Spleen (tissue), 13 donors: ENCODE measurements at places on chromosomes 11 and 22.

- no peak for DNase-seq
These were observed 14.7 kb upstream of the CHRNA10 start for GRCh38 chr11:3685923-3686322.

DNA sequence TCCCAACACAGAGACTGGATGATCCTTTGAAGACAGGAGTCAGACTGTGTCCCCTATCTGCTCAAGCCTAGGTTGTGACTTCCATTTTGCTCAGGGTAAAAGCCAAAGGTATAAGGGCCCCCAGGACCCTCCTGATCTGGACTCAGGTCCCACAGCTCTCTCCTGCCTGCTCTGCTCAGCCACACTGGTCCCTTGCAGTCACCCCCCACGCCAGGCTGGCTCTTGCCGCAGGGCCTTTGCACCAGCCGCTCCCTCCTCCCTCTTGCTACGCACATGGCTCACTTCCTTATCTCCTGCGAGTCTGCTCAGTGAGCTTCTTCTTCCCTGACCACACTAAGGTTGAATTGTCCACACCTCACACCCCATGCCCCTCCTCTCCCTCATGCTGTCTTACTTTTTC is 28.4 kb upstream of the CACNG2 start:
- no peak for DNase-seq

- no peak for DNase-seq
These were observed 20.2 kb upstream of the OR10A5 start for GRCh38 chr11:6825231-6825744.

DNA sequence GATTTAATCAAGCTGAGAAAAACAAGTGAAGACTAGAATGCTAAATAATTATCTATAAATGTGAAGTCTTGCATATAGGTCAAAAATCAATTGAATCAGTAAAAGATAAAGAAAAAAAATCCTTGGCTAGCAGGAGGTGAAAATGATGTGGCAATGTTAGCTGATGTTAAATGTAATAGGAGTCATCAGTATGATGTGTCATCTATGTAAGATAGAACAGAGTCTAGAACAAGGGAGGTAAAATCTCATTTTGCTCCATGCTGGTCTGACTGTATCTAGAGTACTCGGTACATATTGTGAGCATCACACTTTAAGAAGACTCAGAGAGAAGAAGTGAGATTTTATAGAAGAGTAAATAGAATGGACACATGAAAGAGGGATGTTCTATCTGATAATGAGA is 721.2 kb downstream of the ETS1 start:
- no peak for DNase-seq

- DNase-seq, result no peak
These were observed 8.3 kb upstream of the PIM3 start for GRCh38 chr22:49951986-49952896.

GRCh38 chr11:78031629-78032028 is 8.6 kb upstream of the KCTD14 start:
- no peak for DNase-seq

DNA sequence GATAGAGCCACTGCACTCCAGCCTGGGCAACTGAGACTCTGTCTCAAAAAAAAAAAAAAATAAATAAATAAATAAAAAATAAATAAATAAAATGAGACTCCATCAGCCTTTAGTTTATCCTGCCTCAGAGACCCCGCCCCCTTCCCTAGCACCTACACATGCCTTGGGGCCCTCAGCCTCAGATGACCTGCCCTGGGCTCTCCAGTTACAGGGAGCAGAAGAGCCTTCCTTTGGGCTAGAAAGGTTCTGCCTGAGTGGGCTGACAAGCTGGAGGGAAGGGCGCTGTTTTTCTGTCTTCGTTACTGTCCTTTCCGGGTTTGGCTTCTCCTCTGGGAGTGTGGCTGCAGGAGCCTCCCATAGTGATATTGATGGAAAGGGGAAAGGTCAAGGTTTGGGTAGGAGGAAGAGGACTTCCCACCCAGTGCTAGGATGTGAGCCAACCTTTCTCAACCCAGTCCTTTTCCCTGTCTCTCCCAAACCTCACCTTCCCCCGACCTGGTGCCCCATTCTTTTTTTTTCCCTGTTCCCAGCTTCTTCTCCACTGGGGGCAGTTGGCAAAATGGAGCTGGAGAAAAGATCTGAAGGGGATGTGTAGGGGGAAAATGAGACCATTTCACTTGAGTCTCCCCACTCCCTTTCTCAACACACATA is 1.5 kb upstream of the SF3B2 start:
- peak; percentile 58 for DNase-seq

DNA sequence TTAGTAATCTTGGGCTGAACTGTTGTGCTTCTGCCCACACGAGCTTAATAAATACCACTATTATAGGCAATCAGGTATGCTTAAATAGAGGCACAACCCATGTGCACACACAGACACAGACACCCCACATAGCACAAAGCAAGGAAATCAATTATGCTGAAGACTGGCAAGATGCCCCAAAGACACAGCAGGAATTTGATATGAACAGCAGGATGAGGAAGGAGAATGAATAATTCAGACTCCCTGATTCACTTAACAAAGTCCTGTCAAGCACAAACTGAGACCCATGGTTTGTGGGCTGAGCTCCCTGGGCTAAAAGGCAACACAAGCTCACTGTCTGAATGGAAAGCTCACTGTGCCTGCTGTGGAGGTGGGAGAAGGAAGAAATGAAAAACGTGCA is 42.5 kb downstream of the RBFOX2 start:
- DNase-seq, result no peak

DNA sequence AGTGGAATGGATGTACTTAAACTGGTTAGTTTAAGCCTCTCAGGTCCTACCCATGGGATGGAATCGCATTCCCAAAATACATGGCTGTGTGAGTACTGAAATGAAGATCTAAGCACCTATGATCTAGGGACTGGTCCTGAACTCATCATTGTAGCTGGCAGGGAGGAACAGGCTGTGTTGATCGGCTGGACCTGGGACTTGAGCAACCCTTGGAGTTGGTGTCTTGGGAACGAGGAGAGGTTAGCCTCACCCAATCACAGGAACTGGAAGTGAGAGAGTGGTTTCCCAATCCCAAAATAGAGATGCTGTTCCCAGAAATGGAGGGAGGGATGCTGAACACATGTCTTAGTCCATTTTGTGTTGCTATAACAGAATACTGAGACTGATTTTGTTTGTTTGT is 16.4 kb upstream of the ASCC2 start:
- DNase-seq, result no peak

GRCh38 chr11:27055065-27055682 is 14.6 kb downstream of the BBOX1 start:
- DNase-seq, result no peak

- DNase-seq, result peak; percentile 66
These were observed 25.5 kb upstream of the GNB1L start for GRCh38 chr22:19879992-19880785.

DNA sequence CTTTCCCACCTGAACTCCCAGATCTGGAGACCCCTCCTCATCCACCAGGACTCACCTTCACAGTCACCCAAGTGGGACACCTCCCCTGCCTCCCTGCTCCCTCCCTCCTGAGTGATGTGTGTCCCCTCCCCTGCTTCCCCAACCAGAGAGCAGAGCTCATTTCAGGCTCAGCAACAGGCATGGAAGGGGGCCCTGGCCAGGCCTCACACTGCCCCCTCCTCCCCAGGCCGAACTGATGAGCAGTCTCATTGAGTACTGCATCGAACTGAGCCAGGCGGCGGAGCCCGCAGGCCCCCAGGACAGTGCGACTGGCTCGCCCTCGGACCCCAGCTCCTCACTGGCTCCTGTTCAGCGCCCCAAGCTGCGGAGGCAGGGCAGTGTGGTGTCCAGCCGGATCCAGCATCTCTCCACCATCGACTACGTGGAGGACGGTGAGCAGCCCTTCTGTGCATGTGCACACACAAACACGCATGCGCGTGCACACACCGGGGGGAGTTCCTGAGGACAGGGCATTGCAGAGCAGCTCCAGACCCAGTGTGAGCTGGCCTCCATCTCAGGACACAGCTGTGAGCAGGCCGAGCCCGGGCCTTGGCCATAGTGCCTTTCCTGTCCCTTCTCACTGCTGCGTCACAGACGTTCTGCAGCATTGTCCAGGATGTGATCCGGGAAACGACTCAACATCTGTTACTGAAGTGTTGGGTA is 17.8 kb upstream of the NEAT1 start:
- peak; percentile 91 for DNase-seq

- DNase-seq, result no peak
These were observed 81.9 kb upstream of the HEPHL1 start for GRCh38 chr11:93939084-93939760.

DNA sequence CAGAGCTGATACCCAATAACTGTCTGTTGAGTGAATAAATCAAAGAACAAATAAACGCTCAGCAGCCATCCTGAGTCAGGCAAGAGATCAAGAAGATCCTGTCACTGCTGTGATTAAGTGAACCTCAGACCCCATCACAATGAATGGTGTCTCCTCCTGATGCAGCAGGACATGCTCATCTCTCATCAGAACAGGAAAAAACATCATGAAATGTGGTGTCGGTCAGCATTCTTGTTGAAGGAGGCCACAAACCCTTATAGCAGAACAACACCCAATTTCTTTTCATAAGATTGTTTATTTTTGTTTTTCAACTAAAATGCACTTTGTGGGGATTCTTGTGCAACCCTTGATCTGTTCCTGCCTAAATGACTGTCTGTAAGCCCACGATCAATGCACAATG is 60.3 kb downstream of the SYTL2 start:
- DNase-seq, result no peak

DNA sequence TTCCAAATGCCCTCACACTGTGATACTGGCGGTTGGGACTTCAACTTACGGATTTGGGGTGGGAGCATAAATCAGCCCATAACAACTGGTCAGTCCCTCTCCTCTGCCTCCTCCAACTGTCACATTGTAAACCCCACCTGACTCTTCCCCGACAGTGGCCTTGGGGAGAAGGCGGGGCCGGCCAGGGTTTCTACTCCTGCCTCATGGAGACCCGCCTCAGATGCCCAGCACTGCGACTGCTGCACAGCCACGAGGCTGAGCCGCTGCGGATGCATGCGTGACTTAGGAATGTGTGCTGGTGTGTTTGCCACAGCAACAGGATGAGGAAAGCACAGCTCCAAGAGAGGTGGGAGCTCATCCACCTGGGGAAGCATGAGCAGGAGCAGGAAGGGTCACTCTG is 914.2 kb downstream of the NTM start:
- no peak for DNase-seq

DNA sequence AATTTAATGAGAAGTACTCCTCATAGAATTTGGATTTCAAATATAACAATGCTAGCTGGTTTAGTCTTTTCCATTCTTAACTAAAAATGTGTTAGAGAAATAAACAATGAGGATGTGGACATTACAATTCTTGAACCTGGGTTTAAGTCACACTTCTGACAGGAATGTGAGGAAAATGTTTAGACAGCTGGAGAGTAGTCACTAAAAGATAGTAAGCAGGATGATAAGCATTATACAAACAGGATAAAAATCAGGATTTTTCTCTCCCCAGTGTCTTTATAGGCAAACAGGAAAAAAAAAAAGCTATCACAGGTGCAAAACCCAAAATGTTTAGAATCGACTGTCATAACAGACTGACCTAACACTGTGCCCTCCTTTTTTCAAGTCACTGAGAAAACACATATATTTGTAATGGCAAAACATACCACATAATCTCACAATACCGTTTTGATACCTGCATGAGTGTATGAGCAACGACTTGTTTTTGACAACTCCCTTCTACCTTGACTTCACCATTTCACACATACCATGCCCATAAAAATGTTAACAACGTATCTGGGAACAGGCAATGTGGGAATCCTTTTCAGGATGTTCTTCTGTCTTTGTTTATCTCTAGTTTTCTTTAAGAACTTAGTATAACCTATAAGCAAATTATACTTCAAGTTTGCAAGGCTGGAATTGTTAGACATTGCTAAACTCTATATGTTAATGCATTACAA is 242.0 kb downstream of the SBF2 start:
- DNase-seq, result no peak

DNA sequence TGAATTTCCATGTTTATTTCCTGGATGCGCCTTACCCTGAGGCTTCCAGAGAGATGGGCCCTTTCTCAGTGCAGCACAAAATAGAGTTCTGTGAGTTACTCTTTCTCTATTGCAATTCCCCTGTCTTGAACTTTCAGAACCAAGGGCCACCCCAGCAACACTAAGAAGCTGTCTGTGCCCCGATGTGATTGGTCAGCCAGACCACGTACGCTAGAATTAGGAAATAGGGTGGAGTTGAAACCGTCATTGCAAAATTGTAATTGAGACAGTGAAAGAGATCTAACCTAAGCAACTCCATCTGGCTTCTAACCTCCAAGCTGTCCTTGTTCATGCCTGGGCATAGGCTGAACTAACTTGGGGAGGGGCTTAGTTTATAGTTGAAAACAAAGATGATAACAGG is 981.3 kb downstream of the OPCML start:
- no peak for DNase-seq

GRCh38 chr22:49602481-49602880 is 225.2 kb downstream of the BRD1 start:
- DNase-seq, result no peak

- DNase-seq, result no peak
These were observed 532 bp upstream of the VSIG2 start for GRCh38 chr11:124752471-124753102.

GRCh38 chr11:58616594-58616993 is 5.9 kb upstream of the CNTF start:
- DNase-seq, result no peak

DNA sequence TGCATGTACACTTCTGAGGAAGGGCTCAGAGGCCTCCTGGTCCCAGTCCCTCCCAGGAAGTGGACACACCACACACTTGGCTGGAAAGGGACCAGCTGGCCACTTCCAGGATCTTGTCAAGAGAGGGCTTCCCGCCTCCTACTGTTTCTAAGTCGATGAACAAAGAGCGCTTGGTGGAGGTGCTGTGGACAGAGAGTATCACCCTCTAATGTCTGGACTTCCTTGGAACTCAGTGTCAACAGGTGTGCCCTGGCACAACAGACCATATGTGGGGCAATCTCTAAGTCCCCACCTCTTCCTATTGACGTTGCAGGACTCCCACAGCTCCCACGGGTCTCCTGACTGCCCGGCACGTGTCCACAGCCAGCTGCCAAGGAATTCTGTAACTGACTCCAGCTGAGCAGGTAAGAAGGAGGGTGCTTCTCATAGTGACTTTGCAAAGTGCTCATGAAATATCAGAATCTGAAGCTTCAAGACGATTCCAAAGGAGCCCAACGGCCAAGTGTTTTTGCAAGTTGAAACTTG is 16.1 kb downstream of the POU2AF1 start:
- DNase-seq, result no peak
